ENCODE measurements at places on chromosomes 3 and 15. TPM values are rescaled to one million over a fixed set of nuclear protein-coding genes. Genes with fewer than 3 reads are reported as not detected.
A peak's percentile ranks its signal among the peaks of the same experiment; 100 is the strongest.

DNA sequence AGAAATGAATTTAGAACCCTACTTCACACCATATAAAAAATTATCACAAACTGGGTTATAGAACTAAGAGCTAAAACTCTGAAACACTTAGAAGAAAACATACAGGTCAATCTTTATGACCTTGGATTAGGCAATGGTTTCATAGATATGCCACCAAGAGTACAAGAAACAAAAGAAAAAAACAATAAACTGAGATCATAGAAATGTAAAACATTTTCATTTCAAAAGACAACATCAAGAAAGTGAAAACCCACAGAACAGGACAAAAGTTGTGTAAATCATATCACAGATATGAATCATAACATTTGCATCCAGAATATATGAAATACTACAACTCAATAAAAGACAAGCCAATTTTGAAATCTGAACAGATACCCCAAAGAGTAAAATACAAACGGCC, 72.4 kb downstream of the TBL1XR1 start:
- no peak for DNase-seq

- no peak for DNase-seq
These were observed 25.0 kb downstream of the MEX3B start for GRCh38 chr15:82020625-82021394.

DNA sequence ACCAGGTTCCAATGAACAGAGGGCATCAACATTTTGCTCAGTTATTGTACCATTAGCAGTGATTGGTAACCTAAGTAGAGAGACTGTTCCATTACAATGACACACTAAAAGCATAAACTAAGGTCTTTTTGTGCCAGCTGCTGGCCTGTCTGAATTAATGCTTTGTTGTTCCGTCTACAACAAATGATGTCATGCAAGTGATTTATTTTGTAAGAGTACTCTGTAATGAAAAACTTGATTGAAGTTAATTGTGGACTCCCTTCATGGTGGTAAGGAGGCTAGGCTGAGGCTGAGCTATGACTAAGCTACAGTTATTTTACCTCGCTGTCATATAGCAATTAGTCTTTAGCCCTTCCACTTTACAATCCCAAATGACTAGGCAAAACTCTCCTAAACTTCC, 23.2 kb downstream of the RCN2 start:
- no peak for DNase-seq

- peak; percentile 48 for DNase-seq
These were observed 40.0 kb upstream of the TRH start for GRCh38 chr3:129934234-129935123.

GRCh38 chr3:161586556-161587235, 90.1 kb downstream of the OTOL1 start:
- no peak for DNase-seq

- DNase-seq = no peak
These were observed 15.8 kb upstream of the SAMMSON start for GRCh38 chr3:69983546-69984265.

- DNase-seq = no peak
These were observed 30.4 kb downstream of the CDIN1 start for GRCh38 chr15:36609793-36610192.

- no peak for DNase-seq
These were observed 17.6 kb downstream of the CALML4 start for GRCh38 chr15:68187559-68187958.

DNA sequence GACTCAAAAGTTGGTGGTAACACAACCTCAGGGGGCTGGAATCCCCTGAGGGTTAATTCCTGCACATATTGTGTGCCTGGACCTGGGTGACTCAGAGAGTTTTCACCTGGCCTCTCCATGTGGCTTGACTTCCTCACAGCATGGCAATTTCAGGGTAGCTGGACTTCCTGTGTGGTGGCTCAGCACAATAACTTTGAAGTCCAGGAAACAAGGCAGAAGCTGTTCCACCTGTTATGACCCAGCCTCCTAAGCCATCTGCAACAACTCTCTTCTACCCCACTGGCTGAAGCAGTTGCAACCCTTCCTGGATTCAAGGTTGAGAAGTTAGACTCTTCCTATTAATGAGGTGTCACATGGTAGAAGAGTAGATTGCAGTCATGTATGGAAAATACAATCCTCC, 58.4 kb downstream of the EDEM1 start:
- no peak for DNase-seq

DNA sequence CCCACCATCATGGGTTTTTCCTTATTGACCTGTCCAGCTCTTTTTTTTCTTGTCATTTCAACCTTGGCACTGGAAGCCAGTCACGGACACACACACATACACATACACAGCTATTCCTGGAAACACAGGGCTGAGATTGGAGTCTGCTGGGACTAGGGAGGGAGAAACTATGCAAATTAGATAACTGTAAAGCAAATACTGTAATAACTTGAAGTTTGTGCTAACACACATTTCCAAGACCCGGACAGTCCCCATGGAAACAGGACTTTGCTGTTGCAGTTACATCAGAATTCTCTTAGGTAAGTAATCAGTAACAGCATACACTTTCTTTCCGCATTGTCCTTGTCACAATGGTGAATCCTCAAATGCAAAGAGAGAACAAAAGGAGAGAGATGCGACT, 304.4 kb downstream of the KBTBD8 start:
- DNase-seq = no peak

GRCh38 chr15:62977952-62978811, 64.4 kb upstream of the TPM1 start:
- no peak for DNase-seq

GRCh38 chr3:38005076-38006020, 14.8 kb downstream of the VILL start:
- peak; percentile 40 for DNase-seq

GRCh38 chr15:75143738-75144334, 57.8 kb upstream of the C15orf39 start:
- DNase-seq = no peak

DNA sequence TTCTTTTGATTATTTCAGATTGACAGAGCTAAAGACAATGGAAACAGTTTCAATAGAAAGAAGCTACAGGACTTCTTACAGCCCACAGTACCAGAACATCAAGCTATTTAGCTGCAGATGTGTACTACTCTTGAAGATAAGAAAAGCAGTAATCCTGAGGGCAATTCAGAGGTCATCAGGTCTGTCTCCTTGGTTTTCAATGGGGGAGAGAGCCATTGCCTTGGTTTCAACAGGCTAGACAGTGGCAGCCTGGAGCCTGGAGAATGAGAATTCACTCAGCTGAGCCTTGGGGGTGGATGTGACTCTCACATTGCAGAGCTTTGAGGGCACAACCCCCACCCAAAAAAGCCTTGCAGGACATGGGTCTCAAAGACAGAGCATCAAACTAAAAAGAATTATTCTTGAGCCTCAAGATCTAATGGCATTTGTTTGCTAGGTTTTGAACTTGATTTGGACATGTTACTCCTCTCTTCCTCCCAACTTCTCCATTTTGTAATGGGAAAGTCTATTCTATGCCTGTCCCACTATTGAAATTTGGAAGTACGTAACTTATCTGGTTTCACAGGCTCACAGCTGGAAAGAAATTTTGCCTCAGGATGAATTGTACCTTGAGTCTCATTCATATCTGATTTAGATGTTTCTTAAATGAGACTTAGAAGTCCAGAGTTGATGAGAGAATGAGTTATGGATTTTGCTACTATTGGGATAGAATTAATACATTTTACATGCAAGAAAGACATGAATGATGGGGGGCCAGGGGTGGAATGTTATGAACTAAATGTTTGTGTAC, 36.9 kb downstream of the PLSCR1 start:
- DNase-seq = no peak

GRCh38 chr3:69354948-69355347, 30.9 kb downstream of the FRMD4B start:
- no peak for DNase-seq

- DNase-seq = no peak
These were observed 661.2 kb upstream of the NR2F2 start for GRCh38 chr15:95669146-95669922.

GRCh38 chr3:158802409-158803268, 785 bp downstream of the MFSD1 start:
- DNase-seq = no peak

DNA sequence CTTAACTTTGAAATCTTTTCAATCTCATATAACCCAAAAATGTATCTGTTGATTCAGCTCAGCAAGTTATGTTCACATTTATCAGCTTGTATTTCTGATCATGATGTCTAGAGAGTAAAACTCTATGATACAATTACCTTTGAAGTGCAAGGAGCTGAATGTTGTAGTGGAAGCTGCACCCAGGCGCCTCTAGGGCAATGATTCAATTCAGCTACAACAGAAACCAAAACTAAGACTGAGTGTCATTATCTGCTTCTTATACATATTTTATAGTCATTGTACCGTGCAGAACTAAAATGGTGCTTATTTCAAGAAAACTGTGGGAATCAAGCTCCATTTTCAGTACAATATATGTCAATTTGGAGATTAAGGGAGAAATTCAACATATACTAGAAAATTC, 1237.5 kb downstream of the ZPLD1 start:
- DNase-seq = no peak

- DNase-seq = no peak
These were observed 229.0 kb upstream of the C2CD4B start for GRCh38 chr15:62394079-62394478.

DNA sequence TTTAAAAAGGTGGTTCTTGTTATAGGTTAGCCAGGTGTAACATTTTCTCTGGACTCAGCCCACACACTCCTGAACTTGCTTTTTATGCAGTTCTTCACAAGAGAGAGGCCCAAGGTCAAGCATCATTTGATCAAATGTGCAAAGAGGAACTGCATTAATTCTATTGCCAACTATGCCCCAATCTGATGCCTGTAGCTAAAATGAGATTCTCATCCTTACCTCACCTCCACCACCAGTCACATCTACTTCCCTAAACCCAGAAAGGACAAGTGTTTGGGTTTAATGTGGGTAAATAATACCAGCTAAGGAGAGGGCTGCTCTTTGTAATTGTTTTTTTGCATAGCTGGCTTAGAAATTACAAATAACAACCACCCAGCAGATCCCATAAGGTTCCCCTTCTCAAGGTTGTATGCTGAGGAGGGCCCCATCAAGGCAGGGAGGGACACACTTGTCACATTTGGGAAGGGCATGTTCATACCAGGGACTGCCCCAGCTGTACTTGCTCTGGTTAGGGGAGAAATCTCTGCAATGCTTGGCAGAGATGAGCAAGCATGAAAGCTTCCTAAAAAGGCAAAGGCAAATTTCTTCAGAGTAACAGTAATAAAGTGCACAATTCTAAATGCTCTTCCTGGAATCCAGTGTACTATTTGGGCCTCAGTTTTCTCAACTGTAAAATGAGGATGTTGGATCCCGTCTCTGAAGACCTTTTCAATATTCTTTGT, 76.2 kb downstream of the TGFBR2 start:
- DNase-seq = no peak

GRCh38 chr3:176850498-176850897, 346.8 kb downstream of the TBL1XR1 start:
- no peak for DNase-seq

GRCh38 chr15:101386967-101387366, 91.9 kb upstream of the SNRPA1 start:
- DNase-seq = no peak

DNA sequence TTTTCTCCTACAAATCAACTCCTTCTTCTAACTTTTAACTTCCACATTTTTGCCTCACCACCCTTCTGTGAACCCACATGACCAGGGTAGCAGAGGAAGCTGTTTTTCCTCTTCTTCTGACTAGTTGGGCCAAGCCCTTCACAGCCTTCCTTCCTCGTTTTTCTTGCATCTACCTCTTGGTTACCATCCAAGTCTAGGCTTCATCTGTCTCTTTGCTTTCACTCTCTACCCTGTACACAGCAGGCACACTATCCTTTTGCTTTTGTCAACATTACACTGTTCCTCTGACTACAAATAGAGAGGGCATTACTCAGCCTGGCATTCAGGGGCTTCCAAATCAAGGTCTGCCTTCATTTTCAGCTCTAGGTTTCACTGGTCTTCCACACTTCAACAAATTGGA, 22.0 kb downstream of the SLC9A9 start:
- no peak for DNase-seq

DNA sequence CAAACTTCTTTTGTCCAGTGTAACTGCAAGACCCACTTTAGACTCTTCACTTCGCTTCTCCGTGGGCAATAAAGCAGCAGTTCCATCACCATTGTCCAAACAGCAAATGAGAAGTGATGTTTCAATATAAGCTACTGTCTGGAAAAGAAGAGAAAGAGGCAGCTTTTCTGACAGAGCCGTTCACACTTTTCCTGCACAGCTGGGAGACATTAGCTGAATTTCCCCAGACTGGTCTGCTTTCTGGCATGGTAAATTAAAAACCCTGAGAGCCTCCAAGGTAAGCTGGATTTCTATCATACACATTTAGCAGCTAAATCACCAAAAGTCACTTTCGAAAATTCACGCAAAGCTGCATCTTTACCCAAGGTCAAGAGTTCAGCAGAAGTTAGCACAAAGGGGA, 108.5 kb upstream of the CMC1 start:
- DNase-seq = no peak

The TMIE gene
- total RNA-seq = not detected

The XYLB gene
- total RNA-seq = 20.2 TPM

The PIK3CA gene
- 15.5 TPM for total RNA-seq

The C3orf22 gene
- not detected for total RNA-seq

The C3orf20 gene
- not detected for total RNA-seq

The MST1R gene
- total RNA-seq = 8.1 TPM

The HHATL gene
- total RNA-seq = not detected

The LSAMP gene
- total RNA-seq = not detected

The DGKG gene
- total RNA-seq = not detected

The EPHB1 gene
- not detected for total RNA-seq

The PEX11A gene
- total RNA-seq = not detected

The AGTR1 gene
- 0.07 TPM for total RNA-seq

Data from K562 (cell line).